IPS-NIHi11 (cell line): ENCODE measurements at places on chromosomes 11 and 22.

- no peak for DNase-seq
Measured at GRCh38 chr11:76667271-76667818, 3.2 kb downstream of the LRRC32 start.

DNA sequence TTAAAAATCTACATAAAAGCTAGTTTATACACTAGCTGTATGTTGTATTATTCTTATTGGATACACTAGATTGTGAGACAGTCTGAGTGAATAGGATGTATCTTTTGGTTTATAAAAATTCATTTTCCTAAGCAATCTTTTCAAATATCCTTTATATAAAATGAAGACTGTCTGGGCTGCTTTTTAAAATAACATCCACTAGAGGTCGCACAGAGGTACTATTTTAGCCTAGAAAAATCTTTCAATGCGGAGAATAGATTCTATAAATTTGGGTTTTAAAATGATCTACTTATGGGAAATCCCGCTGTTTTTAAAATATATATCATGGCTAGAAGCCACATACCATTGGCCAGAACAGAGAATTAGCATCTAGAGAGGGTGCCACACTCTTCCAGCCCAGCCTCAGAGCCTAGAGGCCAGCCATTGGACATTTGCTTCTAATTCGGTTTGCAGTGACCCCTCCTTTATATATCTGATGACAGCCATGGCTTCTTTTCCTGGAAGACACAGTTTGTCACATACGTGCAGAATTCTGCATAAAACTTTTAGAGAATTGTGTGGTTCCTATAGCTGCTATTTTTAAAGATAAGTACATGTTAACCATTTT, 7.3 kb downstream of the C11orf97 start:
- peak; percentile 17 for DNase-seq

DNA sequence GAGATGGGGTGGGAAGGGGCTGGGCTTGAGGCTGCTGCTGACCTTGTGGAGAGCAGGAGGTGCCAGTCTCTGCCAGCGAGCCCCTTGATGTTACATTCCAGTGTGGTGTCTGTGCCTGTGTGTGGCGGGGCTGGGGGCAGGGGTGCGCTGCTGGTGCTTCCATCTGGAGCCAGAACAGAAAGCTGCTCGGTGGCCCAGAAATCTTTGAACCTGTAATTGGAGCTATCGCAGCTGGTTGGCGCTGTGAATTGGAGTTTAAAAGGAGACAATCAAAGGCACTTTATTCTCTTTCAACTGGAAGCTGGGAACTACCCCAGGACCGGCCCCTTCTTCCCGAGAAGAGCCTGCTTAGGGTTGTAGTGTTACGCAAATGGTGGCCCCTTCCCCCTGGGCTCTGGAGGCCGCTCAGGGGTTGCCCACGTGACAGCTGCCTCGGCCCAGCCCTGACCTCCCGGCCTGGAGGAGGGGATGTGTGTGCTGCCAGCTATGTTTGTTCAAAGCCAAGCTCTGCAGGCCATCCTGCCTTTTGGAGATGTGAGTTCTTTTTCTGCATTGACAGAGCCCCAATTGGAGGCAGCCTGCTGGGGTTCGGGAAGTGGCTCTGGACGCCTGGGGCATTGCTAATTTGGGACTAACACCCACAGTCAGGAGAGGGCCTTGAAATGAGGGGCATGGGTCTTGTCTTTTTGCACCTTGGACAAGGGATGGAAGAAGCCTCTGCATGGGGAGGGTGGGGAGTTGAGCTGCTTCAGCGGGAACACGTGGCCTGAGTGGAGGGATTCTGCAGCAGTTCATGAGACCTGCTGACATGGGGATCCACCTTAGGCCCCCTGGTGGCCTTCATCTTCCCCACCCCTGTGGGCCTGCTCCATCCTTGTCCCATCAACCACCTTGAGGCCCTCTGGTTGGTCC, 14.0 kb upstream of the ARSA start:
- DNase-seq: peak; percentile 85

DNA sequence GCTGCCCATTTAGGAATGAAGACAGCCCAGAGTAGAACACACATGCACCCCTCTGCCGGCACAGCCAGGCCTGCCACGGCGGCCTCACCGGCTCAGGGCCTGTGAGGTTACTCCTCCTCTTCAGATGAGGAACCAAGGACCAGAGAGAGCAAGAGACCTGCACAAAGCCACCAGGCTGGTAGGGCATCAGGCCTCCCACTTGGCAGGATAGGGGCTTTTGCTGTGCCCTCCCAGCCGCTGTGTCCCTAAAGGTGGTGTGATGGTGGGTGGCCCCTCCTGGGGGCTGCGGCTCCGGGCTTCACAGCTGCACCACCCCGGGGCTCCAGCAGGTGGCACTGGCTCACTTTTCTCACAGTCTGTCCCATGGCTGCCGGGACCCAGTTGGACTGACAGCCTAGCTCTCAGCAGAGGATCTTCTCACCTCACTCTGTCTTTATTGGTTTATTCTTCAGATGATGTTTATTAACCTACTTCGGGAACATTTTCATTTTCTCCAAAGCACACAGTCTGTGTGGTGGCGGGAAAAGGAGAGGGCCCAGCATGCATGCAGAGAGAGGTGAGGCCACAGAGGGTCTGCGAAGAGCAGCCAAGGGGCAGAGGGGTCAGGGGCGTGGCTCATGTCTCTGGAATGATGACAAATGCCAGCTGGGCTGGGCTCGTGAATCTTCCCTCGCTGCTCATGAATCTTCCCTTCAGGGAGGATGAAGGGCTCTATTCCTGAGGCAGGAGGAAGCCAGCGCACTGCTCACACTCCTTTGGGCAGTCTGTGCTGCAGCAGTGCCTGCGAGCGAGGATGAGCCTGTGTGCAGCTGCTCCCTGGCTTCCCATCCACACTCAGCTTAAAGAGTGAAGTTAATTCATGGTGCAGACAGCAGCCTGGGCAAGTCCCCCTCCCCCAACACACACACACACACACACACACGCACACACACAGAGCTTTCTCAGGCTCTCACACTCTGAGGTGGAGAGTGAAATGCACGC, 101.1 kb upstream of the PITPNB start:
- DNase-seq: peak; percentile 92

DNA sequence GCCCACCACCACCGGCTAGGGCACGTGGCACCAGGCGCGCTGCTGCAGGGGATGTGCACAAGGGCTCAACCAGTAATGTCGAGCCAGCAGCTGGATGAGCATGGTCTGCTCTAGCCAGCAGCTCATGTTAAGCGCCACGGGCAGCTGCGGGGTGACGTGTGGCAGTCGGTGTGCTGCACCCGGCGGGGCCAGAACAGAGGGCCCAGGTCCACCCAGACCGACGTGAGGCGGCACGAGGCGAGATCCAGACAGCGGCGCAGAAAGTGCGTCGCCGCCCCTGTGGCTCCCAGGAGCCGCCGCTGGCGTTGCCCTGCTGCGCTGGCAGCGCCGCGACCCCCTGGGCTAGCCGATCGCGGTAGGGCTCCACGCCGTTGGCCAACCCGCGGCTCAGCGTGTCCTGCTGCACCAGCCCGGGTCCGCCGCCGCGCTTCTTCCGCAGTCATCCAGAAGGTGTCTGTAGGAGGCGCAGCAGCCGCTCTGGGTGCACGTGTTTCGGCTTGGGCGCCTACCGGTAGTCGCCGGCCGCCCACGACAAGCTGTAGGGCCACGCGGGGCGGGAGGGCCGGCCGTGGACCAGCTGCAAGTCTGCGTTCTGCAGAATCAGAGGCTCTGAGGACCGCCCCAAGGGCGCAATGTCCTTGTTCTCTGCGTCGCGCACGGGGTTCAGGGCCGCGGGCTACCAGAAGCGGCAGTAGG, 4.6 kb upstream of the GALR3 start:
- DNase-seq: peak; percentile 68

GRCh38 chr11:83063073-83063754, 8.5 kb downstream of the RAB30 start:
- no peak for DNase-seq

DNA sequence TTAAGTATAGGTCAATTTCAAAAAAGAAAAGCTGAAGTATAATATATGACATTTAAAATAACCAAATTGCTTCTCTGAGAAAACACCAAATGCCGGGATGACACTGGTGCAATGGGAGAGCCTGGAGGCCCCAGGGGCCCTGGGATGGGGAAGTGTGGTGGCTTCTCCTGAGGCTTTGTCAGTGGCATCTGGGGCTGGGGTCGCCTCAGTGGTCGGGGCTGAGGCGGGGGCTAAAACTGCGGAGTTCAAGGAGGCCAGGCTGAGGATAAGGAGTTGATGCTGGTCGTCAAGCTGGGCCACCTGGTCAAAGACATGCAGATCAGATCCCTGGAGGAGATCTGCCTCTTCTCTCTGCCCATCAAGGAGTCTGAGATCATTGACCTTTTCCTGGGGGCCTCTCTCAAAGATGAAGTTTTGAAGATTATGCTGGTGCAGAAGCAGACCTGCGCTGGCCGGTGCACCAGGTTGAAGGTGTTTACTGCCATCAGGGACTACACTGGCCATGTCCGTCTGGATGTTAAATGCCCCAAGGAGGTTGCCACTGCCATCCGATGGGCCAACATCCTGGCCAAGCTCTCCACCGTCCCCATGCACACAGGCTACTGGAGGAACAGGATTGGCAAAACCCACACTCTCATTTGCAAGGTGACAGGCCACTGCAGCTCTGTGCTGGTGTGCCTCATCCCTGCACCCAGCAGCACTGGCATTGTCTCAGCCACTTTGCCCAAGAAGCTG, 660.1 kb upstream of the CCDC179 start:
- DNase-seq: no peak

- DNase-seq: peak; percentile 88
Measured at GRCh38 chr11:64787526-64788320, 9.4 kb upstream of the SF1 start.
